Thyroid gland (tissue), 4 donors: ENCODE measurements at places on chromosomes 11 and 22. TPM values are rescaled to one million over a fixed set of nuclear protein-coding genes. Genes with fewer than 3 reads are reported as not detected.

FAM111B gene
- total RNA-seq = 0.67 TPM

DNAJB7 gene
- 0.27 TPM for total RNA-seq

GRCh38 chr22:28232204-28232603, 313.1 kb upstream of the PITPNB start:
- no peak overlapping the region for H3K4me3 ChIP-seq
- DNase-seq = no peak
- peaks cover 18% of the 10 kb centered on the region for H3K4me1 ChIP-seq
- H3K27ac ChIP-seq = peak overlapping the region; percentile 31
- no peaks in the 10 kb centered on the region for H3K36me3 ChIP-seq

DNA sequence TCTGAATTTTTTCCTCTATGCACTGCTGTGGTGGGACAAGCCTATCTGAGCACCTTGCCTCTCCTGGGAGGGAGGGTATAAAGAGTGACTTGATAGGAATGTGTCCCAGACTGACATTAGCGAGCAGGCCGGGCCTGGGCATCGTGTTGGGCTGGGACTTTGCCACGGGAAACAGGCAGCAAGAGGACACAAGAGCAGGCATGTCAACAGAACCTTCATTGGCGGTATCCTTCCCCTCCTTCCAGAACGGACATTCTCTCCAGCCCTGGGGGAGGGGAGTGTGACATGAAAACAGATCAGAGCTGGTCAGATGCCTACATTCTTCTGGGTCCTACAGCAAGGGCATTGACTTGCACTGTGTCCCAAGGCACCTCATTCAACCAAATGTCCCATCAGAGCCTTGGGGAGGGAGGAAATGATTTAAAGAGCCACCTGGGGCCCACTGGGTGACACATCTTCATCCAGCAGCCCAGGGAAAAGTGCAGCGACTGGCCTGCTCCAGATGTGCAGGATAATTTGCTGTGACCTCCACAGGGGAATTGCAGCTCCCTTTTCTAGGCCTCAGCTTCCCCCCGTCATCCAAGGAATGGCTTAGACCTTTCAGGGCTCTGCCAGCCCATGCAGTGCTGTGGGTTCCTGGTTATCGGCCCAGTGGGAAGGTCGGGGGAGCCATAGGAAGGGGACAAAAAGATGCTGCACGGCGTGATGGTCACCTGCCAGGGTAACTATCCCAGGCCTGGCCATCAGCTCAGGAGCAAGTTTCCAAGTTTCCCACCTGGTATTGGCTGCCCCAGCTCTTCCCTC, 21.8 kb upstream of the UVRAG start:
- no peak for DNase-seq
- H3K27me3 ChIP-seq = no peaks in the 10 kb centered on the region
- H3K4me3 ChIP-seq = no peak overlapping the region
- H3K36me3 ChIP-seq = no peaks in the 10 kb centered on the region
- no peaks in the 10 kb centered on the region for H3K4me1 ChIP-seq

DNA sequence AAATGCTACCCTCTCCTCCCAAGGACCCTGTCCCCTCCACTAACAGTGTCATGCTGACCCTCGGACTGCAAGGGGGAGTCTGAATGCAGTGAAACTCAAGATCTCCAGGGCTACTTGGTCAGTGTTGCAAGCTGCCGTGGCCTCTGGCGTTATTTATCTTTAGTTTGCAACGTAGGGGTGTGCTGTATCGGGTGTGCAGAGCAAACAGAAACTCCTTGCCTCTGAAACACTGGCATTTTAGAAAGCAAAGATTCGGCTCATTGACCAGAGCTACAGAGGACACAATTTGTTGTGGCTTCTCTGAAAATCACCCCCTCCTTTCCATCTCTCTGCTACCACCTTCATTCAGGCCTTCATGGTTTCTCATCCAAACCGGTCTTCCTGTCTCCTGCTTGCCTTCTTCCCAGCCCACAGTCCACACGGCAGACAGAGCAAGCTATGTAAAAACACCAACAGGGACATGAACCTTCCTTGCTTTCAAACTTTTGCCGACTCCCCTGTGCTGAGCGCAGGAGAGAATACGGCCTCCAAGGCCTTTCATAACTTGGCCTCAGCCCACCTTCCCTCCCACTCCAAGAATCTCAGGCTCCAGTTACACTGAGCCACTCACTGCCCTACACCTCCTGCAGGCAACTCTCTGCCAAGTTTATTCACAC, 14.9 kb downstream of the FZD4 start:
- peak overlapping the region; percentile 4 for H3K4me3 ChIP-seq
- H3K36me3 ChIP-seq = no peaks in the 10 kb centered on the region
- peaks cover 41% of the 10 kb centered on the region for H3K4me1 ChIP-seq
- DNase-seq = peak; percentile 84
- H3K27ac ChIP-seq = peak overlapping the region; percentile 89
- H3K27me3 ChIP-seq = no peaks in the 10 kb centered on the region
